Activated T-cell treated with anti-CD3 and anti-CD28 coated beads for 4 hours (primary cell): ENCODE measurements at places on chromosomes 6 and 20.

- peak; percentile 11 for DNase-seq
These were observed 568 bp downstream of the PREP start for GRCh38 chr6:105402090-105402938.

DNA sequence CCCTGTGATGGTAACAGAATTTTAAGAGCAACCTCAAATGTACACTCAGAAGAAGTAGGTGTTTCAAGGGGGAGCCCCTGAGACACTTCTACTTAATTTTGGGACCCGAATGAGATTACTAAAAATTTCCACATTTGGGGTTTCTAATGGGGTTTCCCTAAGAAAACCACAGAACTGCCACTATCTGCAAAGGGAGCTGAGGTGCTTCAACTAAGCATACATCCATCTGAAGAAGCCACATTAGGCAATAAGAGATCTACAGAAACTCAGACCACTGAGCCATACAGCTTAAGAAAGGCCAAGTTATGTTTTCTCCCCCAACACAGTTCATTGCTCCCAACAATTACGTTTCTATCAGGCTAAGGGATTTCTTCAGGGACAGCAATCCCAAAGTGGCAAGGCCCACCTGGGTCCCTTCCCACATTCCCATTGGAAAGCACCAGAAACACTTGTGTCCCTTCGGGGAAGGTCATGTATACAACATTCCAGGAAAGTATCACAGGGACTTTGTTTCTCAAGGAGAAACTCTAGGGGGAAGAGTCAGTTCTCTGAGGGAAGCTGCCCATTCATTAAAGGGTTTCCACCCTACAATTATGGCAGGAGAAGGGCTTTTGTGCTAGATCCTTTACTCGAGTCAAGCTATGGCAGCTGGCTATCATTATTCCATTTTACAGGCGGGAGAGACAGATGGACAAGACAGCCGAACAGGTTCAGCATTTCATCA lies 5.0 kb downstream of the BCL2L1 start:
- DNase-seq: no peak

- no peak for DNase-seq
These were observed 1.3 kb downstream of the SOBP start for GRCh38 chr6:107491138-107491609.

GRCh38 chr20:45964006-45964400 lies 8.0 kb downstream of the ZNF335 start:
- DNase-seq: no peak

DNA sequence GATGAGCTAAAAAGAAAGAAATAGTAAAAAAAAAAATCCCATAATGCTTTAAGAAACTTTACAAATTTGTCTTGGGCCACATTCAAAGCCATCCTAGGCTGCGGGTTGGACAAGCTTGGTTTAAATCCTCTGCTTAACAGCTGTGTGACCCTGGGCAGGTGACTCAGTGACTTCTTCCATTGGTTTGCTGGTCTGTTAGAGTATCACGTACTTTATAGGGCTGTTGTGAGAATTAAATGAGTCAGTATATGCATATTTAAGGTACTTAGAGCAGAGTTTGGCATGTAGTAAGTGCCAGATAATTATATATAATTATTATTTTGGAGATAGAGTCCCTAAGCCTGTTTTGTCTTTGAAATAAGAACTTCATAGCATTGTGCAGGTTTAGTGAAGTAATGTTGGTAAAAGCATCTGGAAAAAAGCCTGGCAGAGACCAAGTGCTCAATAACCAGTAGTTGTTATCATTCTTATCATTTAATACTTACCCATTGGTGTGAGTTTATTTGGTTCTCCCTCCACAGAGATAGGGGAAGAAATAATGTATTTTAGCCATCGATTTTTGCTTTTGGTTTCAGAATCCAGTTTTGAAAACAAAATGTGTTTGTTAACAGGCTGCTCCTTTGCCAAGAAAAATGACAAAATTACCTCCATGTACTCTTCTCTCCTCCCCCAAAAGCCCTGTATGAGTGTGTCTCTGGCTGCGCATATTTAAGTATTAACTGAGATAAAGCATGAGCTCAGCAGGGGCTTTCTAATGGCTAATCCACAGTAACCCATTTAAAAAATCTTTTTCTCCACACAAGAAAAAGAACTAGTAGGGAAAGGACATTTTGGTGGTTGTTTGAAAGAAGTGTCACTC lies 67.2 kb downstream of the FOXO3 start:
- no peak for DNase-seq

GRCh38 chr6:25601800-25602673 lies 50.0 kb upstream of the SCGN start:
- no peak for DNase-seq

DNA sequence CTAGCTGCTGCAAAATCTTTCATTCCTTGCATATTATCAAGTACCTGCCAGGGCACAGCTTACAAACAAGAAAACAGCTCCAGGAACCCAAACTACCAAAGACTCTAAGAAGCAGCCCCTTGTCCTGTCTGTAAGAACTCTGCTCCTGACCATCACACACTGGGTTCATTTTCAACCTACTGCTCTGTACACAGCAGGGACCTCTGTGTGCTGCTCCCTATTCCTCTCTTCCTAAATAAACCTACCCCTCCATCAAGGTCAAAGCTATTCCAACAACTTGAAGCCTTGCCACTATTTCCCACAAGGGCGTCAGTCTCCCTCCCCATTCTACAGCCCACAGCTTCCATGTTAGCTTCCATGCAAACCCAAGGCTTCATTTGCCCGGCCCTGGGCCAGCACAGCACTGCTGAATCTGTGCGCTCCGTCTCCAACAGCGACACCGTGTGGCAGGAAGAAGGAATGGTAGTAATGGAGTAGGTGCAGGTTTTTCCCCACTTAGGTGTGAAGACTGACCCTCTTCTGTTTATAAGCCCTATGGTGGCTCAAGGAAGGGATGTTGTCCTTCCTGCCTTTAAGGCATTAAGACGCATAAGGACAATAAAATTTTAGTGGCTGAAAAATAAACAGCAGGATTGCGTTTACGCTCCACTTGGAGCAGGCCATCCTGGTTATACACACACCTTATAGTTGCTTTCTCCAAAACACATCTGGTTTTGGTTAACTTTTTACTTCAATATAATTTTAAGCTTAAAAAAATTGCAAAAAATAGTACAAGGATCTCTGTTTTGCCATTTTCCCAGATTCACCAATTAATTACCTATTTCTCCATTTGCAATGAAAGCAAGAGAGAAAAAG lies 115.2 kb upstream of the NXT1 start:
- DNase-seq: no peak

- no peak for DNase-seq
These were observed 122.7 kb downstream of the MMS22L start for GRCh38 chr6:97160280-97160679.

GRCh38 chr20:46698788-46699187 lies 9.5 kb upstream of the TP53RK start:
- no peak for DNase-seq

DNA sequence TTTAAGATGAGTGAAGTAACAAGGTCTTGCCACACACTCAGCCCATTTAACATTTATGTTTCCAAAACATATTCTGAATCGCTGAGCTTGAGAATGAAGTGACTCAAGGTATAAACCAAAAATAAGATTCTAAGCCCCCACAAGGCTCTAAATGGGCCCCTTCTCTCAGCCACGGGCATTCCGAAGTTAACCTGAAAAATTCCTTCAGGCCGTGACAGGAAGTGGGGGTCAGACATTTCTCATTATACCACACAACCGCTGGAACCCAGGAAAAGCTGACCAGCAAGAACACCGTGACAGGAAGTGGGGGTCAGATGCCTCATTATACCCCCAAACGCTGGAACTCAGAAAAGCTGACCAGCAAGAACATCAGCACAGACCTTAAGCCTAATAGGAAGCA lies 247.9 kb downstream of the ERMARD start:
- DNase-seq: no peak

- no peak for DNase-seq
These were observed 103.7 kb downstream of the FYN start for GRCh38 chr6:111769365-111770152.

GRCh38 chr6:98864497-98864896 lies 30.1 kb downstream of the POU3F2 start:
- no peak for DNase-seq

GRCh38 chr20:16785226-16785625 lies 37.1 kb downstream of the OTOR start:
- no peak for DNase-seq

- DNase-seq: no peak
These were observed 119.2 kb downstream of the ANKRD60 start for GRCh38 chr20:58109126-58109880.

GRCh38 chr6:110635096-110635495 lies 158.7 kb upstream of the SLC22A16 start:
- DNase-seq: no peak

- no peak for DNase-seq
These were observed 456.2 kb downstream of the CD83 start for GRCh38 chr6:14573703-14574290.

DNA sequence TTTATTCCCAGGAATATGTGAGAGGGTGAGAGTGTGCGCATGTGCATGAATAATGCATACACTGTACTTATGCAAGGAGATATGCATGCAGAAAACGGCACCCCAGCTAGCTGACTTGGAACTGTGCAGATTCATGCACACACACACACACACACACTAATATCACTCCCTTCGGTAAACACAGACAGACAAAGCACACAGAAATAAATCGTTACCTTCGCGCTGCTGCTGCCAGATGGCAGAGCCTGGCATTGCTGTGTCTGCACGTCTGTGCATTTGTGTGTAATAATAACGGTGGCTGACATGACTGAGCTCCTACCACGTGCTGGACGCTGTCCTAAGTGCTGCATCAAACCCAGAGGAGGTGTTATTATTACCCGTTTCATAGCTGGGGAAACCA lies 36.8 kb downstream of the PREX1 start:
- DNase-seq: no peak

- no peak for DNase-seq
These were observed 193.3 kb downstream of the TSHZ2 start for GRCh38 chr20:53165452-53165851.

DNA sequence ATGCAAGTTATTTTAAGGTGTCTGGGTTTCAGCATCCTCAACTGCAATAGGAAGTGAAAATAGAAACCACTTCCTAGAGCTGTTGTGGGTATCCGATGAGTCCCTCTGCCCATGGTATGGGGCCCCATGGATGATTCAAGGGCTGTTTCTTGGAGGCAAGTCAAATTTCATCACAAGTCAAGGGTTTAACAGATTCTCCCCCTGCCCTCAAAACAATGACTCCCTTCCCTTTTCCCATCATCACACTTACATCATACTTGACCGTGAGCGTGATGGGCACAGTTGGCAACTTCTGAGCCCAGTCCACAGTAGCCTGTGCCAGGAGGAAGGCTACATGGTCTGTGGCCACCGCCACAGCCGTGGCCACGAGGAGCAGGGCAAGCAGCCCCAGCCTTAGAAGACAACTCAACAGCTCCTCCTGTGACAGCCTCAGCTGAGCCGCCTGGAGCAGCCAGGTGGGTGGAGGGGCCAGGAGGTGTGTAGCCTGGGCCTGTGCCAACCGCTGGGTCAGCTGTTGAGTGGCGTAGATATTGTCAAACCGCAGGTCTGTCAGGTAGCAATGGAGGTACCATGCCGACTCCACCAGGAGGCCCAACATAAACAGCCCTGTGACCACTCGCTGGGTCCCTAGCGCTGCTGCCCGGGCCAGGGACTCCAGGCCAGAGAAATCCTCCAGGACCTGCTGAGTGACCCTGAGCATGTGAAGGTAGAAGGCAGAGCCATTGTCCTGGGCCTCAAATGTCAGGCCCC lies 5.2 kb downstream of the OCSTAMP start:
- DNase-seq: no peak

DNA sequence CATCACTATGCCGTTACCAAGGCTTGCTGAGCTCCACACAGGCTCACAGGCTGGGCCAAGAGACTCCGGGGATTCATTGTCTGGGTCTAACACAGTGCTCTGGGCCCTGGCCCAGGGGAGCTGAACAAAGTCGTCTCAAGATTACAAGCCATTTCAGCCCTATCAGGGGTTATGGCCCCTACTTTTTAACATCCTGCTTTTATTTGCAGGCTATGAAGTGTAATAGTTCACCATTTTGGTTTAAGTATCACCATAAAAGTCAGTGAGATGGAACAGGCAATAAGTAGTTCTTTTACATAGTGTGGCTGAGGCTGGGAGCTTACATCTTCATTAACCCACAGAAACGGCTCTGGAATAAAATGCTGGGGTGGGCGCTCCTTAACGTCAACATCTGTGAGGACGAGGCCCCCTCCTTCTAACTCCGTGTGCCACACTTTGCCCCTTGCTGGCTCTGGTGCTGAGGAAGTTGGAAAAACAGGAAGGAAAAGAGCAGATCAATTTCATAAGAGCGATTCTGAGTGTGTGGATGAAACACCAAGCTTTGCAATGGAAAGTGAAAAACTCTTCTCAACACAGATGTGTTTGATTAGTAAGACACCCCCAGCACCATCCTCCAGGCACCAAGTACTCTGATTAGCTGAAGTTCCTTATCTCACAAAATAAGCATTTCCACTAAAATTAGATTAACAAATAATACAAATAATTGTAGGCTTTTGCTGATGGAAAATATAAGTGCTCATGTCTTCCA lies 447.3 kb downstream of the MAFB start:
- no peak for DNase-seq

DNA sequence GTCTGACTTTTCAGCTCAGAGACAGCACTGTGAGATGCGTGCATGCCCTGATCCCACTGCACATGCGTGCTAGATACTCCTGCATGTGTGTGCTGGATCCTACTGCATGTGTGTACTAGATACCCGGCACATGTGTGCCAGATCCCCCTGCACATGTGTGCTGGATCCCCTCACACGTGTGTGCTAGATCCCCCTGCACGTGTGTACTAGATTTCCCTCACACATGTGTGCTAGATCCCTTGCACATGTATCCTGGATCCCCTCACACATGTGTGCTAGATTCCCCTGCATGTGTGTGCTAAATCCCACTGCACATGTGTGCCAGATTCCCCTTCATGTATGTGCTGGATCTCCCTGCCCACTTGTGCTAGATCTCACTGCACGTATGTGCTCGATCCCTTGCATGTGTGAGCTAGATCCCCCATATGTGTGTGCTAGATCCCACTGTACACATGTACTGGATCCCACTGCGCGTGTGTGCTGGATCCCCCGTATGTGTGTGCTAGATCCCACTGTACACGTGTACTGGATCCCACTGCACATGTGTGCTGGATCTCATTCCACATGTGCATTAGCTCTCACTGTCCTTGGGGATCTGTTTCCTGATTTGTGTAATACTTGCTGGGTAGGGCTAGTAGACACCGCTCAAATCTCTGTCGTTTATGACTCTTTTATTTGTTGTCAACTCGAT lies 214.6 kb downstream of the SMOC2 start:
- DNase-seq: no peak

GRCh38 chr20:63317061-63317460 lies 24.1 kb downstream of the COL20A1 start:
- no peak for DNase-seq

DNA sequence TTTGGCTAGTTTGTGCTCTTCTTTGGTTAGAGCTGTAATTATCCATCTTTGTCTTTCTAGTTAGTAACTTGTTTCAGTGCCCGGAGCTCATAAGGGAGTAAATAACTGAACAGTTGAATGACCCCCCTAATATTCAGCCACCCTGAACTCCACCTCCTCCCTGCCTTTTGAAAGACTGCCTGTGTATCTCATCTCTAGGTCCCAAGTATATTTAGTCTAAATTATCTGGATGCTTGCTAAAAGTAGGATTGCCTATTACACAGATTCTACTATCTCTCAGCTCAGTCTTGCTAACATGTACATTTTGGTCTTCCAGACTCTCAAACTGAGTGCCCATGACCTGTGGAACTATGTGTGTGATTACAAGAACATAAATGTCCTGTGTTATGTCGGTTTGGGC lies 145.9 kb downstream of the GJA1 start:
- no peak for DNase-seq

- no peak for DNase-seq
These were observed 124.6 kb upstream of the CDH4 start for GRCh38 chr20:61127311-61128039.
